GM12891 (cell line): ENCODE measurements at places on chromosomes 3 and 15.
A peak's percentile ranks its signal among the peaks of the same experiment; 100 is the strongest.

- DNase-seq = no peak
Measured at GRCh38 chr3:102225407-102226132, 209.2 kb upstream of the ZPLD1 start.

DNA sequence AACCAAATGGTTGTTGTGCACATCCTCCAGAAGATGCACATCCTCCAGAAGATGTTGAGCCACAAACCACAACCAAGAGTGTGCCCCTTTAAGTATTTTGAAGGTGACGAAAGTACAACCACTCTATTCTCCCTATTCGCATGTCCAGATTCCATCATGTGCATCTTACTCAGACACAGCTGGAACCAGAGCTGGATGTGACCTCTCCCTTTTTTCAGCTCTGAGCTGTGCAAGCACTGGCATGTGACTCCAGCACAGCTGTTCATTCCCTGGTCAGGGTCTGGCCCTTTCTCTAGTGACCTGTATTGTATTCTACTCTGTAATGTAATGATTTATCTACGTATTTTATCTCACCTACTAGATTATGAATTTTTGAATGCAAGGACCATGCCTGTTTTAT, 29.3 kb upstream of the DLG1 start:
- no peak for DNase-seq

GRCh38 chr15:56786966-56787365, 53.7 kb upstream of the ZNF280D start:
- no peak for DNase-seq

GRCh38 chr15:46297766-46298165, 662.9 kb downstream of the SQOR start:
- no peak for DNase-seq

DNA sequence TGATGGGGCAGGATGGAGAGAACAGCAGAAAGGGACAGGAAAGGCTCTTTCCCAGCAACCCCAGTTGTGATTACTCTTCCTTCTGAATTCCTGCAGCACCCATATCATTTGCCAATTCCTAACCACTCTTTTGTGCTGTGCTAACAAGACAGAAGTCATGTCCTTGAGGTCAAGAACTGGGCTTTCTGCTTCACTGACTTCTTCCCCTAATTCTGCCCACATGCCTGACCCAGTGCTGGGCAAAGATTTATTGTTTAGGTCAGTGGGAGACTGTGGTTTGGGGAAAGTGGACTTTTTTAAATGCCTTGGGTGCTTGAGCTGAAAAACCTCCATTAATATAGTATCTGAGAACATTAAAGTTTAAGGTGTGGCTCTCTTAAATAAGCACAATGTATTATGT, 4.2 kb upstream of the EFCAB12 start:
- DNase-seq = no peak

DNA sequence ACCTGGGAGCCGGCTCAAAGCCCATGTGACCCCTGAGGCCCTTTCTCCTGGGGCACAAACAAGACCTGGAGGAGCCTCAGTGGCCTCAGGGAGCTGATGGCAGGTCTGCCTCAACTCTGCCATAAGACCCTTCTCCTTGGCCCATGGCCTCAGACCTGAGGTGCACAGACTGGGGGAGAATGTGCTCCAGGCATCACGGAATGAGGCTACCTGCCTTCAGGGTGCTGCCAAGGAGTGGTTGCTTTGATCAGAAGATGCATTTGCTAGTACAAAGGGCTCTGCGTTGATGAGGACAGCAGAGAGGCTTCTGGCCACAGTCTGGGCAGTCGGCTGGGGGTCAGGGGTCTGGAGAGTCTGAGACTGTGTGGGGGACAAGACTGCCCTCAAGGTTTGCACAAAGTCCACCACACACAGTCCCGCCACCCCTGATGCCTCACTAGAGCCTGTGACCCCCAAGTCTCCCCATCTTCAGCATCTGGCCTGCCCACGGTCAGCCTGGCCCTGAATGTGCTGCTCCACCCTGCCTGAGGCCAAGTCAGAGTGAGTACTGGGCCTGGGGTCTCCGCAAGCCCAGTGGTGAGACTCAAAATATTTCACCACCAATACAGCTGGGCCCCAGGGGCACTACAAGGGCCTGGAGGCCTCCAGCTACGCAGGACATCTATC, 26.6 kb downstream of the ALDH1L1 start:
- no peak for DNase-seq

DNA sequence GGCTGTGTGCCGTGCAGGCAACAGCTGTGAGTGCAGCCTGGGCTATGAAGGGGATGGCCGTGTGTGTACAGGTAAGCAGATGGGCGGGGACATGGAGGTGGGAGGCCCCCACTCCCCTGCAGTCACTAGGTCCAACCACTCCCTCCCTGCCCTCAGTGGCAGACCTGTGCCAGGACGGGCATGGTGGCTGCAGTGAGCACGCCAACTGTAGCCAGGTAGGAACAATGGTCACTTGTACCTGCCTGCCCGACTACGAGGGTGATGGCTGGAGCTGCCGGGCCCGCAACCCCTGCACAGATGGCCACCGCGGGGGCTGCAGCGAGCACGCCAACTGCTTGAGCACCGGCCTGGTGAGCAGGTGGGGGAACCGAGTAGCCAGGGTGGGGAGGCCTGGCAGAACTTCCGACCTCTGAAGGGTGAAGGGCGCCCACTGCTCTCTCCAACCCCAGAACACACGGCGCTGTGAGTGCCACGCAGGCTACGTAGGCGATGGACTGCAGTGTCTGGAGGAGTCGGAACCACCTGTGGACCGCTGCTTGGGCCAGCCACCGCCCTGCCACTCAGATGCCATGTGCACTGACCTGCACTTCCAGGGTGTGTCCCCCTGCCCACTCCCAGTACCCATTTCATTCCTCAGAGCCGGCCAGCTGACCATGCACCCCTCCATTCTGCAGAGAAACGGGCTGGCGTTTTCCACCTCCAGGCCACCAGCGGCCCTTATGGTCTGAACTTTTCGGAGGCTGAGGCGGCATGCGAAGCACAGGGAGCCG, 11.6 kb downstream of the NT5DC2 start:
- DNase-seq = no peak

DNA sequence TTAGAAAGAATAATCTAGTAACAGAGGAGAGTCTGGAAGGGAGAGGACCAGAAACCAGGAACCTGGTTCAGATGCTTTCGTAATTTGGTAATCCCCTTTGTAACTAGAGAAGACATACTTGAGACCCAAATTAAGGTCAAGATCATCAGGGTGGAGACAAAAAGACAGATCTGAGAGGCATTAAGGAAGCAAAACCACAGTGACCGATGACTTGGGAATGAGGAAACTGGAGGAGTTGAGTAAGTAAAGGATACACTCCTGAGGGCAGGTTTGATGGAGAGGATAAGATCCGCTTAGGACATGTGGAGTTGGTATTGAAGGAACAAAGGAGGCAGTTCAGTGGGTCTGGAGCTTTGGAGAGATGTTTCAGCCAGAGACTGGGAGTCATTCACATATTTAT, 23.6 kb upstream of the BCL2A1 start:
- no peak for DNase-seq

DNA sequence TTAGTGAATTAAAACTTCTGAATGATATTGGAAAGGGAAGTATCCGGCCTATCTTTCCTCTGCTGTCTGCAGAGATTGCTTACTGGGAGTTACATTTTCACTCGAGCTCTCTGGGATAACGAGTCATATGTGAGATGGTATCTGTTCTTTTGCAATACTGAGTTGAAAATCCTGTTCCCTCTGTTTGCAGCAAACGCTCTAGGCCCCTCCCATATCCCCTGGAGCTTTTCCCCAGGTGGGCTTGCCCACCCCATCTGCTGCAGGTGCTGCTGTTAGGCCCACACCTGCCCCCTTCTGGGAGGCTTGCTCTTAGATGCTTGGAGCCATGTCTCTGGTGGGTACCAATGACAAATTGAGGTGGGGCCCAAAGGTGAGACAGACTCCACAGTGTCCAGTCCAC, 42.7 kb upstream of the MTMR10 start:
- no peak for DNase-seq

DNA sequence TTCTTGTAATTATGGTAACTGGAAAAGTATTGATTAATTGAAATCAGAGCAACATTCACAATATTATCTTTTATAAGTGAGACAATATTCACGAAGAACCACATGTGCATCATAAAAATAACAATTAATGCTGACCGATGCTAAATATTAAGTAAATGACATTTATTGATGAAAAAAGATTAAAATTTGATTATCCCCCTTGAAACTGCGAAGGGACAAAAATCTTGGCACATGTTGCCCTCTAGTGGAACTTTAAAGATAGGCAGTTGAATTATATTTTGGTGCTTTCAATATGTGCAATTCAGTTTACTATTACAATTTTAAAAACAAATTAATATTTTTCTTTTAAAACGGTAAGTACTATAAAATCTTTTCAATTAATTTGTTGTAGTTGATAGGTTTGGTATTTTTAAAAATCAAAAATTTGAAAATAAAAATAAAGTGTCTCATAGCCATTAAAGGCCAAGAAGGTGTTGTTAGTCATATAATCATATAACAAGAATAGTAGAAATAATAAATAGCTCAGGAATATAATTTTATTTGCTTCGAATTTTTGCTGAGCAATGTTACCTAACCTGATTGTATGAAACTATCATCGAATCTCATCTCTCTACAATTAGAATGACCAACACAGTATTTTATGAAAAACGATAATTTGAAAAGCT, 270.2 kb downstream of the ROBO1 start:
- peak; percentile 24 for DNase-seq

GRCh38 chr15:78879517-78880241, 7.0 kb downstream of the MORF4L1 start:
- no peak for DNase-seq

DNA sequence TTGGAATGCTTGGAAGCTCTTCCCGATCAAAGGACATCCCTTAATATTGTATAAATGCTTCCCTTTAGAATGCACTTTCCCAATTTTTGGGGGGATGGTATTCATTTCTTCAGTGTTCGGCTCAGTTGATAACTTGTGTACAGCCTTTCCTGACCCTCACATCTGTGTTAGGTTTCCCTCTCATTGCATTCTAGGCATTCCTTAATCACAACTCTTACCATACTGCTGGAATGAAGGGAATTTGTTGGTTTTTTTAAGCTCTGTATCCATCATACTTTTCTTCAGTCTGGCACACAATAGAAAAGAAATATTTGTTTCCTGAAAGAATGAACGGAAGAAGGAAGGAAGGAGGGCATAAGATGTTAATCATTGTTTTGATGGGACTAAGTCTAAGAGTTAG, 119.5 kb downstream of the CHST2 start:
- DNase-seq = no peak

GRCh38 chr3:82736696-82737277, 975.3 kb upstream of the GBE1 start:
- DNase-seq = no peak
